ENCODE measurements at places on chromosomes 4 and X. TPM values are rescaled to one million over a fixed set of nuclear protein-coding genes. Genes with fewer than 3 reads are reported as not detected.

- DNase-seq: no peak
Measured at GRCh38 chrX:6095469-6095868, 133.2 kb downstream of the NLGN4X start.

DNA sequence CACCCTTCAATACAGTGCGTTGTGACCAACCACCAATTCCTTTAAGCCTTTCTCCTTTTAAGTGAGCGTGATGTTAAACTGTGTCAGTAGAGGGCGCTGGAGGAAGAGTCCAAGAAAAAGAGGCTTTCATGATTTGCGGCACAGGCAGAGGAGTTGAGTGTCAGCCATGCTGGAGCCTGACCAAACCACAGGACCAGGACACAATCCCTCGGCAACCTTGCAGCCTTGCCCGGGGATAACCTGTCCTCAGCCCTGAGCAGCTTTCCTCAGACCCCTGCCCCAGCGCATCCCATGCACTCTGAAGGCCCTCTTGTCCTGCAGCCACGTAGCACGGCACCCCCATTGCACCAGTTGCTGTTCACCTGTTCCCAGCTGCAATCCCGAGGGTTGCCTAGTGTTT lies 53.5 kb upstream of the SMIM31 start:
- DNase-seq: peak; percentile 41

BRS3 gene
- total RNA-seq: not detected

USP17L12 gene
- total RNA-seq: not detected
